ENCODE measurements at places on chromosomes 12 and 14.

DNA sequence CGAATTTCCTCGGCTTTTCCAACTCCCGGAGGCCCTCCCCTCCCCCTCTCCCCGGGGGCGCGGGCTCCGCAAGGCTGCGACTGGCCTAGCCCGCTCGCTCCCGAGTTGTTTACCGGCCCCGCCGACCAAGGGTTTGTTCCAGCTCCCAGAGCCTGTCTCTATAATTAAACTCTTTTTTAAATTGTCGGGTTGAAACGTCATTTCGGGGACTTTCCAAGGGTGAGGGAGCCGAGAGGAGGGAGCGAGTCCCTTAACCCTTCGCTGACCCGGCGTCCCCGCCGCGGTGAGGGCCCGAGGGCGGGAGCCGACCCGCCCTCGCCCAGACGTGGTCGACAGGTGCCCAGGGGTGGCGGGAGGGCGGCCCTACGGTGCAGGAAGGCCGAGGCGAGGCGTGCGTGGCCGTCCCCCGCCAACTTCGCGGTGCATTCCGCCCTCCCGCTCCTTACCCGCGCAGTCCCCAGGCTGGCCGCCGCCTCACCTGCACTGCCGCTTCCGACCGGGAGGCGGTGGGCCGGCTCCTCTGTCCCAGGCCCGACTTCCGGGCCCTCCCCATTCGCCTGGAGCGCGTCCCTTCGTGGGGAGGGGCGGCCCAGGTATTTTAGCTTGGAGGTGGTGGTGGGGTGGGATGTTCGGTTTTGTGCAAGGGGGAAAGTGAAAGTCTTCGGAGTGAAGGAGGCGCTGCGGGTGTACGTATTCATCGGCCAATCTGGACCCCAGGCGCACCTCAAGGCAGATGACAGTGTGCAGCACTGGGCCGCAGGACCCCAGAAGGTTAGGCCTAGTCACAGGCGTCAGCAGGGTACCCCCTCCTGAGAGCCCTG, 2.9 kb upstream of the ZFP36L1 start:
- DNase-seq: no peak

DNA sequence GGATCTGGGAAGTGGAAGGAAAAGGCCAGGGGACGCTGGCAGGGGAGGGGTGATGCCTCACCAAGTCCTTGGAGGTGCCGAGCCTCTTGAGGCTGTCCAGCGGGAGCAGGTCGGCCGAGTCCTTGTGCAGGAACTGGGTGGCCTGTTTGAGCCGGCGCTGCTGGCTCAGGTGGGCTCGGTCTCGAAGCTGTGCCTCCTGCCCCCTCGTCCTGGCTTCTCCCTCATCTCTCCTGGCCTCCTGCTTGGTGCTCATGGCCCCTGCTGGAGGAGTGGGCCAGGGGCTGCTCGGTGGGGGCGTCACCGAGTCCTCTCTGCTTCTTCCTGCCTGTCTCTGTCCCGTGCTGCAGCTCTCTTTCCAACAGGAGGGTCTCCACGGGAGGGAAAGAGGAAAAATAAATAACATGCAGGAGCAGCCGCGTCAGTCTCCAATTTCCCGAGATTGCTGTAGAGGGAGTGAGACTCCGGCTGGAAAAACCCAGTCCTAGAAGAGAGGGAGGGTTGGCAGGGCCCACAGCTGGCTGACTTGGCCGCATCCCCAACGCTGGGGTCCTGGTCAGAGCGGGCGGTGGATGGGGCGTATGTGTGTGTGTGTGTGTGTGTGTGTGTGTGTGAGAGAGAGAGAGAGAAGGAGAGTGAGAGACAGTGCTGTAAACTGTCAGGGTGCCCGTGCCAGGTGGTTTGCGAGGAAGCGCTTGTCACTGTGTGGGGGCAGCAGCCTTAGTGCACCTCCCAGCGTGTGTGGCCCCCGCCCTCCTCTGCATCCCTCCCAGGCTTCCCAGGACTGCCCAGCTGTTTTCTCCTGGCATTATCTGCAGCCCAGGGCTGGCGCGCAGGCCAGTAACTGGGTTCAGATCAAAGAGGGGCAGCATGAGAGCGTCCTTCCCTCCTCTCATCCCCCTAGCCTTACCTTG, at the start of gene NRIP2:
TSS of gene NRIP2 (minus strand) at position 455 of the 911 bp plus-strand sequence. CDS start at position 403, 52 bp downstream.
- DNase-seq: no peak

DNA sequence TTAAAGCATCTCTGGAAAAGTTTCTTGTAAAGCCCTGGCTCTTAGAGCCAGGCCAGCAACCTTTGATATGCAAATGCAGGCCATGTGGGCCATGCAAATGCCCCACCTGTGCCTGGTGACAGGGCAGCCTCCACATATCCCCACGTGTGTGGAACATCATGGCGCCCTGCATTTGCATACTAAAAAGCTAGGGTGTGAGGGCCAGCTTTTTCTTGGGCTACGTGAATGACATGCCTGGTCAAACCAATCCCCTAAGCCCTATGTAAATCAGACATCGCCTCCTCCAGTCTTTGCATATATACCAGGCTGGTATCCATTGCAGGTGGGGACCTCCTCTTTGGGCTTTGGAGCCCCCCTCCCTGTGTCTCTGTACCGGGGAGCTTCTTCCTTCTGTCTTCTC, 6.4 kb downstream of the CSRP2 start:
- DNase-seq: no peak

DNA sequence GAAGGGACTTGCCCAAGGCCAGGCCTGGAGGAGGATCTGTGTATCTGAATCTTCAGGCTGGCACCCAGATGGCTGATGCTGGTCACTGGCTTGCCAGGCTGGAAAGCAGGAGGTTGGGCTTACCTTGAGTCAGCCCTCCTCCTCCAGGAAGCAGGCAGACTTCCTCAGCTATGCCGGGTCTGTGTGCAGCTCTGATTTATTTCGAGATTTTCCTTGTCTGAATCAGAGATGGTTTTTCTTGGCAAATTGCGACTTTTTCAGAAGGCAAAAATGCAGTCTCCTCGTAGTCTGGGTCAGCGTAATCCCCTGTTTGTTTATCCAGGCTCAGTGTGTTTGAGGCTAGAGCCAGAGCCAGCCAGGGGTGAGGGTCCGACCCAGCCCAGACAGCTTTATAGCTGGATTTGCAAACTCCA, 48.9 kb downstream of the SMOC1 start:
- DNase-seq: no peak

DNA sequence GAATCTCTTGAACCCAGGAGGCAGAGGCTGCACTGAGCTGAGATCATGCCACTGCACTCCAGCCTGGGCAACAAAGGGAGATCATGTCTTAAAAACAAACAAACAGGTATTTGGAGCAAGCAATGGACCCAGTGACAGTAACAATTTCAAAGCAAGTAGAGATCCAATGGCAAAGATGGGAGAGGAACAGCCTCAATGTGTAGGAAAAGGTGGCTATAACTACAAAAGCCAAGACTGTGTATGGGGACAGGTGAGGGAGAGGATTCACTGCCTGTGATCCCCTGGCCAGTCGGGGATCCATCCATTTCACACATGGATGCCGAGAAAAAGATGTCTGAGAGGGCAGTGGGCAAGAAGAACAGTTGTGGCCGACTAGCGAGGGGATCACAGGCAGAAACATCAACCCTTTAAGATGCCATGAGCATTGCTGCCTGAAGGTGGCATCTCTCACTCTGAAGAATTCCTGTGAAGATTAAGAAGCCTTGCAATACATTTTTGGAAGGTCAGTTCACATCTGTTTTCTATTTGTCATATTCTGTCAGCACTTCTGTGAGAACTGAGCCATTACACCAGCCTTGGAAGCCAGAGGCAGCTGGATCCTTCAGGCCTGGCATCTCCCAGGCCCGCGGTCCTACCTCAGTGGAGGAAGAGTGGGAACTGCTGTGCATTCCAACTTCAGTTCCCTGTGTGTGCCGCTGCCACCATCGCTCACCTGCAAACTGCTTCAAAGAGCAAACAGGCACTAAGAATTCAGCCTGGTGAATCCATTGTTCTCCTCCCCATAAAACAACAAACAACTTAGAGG, 54.5 kb upstream of the FRS2 start:
- DNase-seq: no peak

All from cortex of kidney (tissue), 1 donor.